ENCODE measurements at places on chromosomes 3 and 15.

DNA sequence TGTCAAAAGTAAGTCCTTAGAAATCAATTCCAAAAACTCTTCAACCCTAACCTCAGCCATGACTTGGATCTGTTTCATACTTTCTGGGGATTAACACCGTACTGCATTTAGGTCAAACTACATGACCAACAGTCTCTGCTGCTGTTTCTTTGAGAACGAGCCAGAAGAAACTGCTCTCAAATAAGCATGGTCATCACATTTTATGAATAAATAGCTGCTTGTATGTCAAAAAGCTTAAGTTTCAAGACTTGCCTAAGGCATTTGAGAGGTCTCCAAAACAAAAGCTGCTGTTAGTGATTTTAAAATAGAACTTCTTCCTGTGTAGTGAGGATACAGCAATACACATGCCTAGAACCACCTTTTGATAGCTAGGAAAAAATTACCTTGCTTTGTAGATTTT is 166.3 kb upstream of the CHRM5 start:
- DNase-seq: no peak

DNA sequence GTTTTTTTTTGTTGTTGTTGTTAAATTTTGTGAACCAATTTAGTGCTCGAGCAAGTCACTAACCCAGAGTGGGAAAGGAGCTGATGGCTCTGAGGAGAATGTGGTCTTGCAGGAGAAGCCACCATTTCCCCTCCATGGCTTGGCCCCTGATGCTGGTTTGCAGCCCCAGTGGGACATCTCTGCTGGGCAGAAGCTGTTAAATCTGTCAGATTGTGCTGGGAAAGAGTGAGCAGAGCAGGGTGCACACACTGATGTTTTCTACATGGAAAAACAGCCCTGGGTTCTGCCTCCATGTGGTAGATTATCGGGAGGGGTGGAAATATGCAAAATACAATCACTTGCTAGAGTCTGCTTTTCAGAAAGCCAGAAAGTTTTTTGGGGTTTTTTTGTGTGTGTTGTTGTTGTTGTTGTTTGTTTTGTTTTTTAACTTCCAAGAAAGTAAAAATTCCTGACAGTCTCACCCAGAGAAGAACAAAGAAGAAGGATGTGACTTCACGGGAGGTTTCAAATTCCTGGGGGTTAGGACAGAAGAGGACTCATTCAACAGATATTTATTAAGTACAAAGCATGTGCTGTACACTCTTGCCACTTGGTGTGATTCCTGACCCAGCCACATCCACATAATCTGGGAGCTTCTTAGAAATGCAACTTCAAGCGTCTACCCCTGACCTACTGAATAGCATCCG is 133.7 kb downstream of the FOXB1 start:
- no peak for DNase-seq

GRCh38 chr15:44282101-44282500 is 6.4 kb upstream of the GOLM2 start:
- no peak for DNase-seq

- DNase-seq: no peak
Measured at GRCh38 chr3:159448902-159449301, 539.7 kb upstream of the IL12A start.

DNA sequence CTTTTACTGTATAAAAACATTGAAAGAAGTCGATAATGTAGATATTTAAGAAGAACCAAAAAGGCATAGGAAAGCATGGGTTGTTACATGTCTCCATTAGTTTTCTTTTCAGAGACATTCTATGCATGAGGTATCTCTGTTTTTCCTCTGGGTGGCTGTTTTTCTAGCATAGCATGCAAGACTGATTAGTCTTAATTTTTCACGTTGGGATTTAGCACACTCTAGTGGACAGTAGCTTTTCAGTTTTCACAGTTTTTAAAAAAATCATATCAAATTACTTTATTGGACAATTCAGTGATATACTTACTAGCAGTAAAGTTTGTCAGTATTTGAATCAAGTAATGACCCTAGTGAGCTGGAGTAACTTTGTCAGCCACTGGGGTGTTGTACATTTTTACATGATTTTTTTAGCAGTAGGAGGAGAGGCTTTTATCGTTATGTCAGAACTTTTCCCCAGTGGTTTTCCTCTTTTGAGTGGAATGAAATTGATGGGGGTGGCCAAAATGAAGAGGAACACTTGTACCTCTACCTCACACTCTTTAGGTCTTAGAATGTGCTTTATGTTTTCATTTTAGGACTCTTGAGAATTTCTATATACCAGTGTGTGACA is 57.2 kb downstream of the SEC22A start:
- no peak for DNase-seq

DNA sequence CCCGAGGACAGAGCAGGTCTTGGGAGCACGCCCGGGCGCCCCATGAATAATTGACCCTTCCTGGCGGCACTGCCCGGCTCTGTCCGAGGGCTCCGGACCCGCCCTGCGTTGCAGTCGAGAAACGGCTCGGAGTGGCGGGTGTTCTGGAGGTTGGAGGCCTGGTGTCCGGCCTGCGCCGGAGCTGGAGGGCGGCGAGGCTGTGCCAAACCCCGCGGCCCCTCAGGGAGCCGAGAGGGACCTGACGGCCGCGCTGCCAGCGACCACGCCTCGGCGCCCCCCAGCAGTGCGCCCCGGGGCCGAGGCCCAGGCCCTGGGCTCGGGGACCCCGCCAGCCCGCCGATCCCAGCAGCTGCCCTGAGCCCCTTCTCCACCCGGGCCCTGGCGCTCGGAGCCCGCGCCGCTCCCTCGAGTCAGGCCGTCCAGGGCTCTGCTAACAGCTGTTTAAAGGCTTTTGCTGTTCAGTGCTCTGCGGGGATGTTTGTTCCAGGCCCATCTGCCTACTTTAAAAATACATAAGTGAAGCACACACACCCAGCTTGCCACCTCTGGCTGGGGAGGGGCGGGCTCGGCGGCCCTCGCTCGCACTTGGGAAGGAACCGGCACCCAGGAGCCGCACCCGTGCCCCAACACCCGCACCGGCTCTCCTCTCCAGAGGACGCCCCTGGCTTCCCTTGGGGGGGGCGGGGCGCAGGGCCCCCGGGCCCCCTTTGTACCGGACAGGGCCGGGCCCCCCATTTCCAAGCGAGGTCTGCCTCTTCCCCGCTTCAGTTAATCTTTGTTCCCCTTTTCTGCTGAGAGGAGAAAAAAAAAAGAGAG is 730 bp upstream of the ZNF710 start:
- no peak for DNase-seq

GRCh38 chr3:24154013-24154695 is 209.1 kb downstream of the NR1D2 start:
- DNase-seq: no peak

- DNase-seq: peak; percentile 50
Measured at GRCh38 chr3:37974121-37975083, 16.2 kb upstream of the VILL start.

DNA sequence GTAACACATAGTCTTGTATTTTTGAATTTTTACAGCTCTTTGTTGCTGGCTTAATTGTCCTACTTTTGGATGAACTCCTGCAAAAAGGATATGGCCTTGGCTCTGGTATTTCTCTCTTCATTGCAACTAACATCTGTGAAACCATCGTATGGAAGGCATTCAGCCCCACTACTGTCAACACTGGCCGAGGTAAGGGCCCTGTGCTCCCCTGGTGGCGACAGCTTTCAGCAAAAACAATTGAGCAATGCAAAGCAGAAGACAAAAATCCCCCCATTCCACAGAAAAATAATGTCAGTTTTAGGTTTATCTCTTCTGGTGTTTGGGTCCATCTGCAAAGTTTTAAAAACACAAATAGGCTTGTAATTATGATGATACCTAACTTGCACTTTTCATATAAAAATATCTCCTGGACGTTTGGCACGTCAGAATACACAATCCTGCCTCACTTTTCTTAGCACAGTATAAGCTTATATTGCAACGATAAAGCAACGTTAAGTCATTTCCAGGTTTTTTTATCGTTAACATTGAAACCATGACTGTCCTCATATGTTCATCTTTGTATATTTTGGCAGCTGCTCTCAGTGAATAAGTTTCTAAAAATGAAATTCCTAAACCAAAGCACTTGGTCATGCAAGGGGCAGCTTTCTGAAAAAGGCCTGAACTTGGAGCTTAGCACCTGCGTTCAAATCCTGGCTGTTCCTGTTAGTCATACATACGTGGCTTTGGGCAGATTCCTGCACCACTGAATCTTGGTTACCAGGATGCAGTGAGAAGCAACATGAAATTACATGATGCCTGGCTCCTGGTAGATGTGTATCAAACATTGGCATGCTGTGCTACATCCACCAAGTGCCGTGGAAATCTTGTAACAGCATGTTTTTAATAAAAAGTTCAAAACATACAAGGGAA is 8.5 kb downstream of the SEC61A1 start:
- DNase-seq: no peak

- DNase-seq: no peak
Measured at GRCh38 chr3:116300226-116300625, 145.1 kb downstream of the LSAMP start.

DNA sequence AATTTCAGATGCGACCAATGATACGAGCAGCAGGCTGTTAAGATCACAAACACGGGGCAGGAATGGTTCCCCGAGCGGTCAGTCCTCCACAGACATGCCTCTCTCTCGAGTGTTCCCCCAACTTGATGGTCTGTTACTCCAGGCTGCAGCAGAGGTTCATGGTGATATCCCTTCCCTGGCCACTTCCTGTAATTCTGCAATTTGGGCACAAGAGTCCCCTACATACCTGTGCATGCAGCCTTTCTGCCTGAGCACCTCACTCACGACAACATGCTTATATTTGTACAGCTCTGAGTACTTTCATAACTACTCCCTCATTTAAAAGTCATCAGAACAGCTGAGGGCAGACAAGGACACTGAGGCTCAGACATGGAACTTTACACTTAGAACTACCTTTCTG is 408.1 kb upstream of the NR2F2 start:
- no peak for DNase-seq

DNA sequence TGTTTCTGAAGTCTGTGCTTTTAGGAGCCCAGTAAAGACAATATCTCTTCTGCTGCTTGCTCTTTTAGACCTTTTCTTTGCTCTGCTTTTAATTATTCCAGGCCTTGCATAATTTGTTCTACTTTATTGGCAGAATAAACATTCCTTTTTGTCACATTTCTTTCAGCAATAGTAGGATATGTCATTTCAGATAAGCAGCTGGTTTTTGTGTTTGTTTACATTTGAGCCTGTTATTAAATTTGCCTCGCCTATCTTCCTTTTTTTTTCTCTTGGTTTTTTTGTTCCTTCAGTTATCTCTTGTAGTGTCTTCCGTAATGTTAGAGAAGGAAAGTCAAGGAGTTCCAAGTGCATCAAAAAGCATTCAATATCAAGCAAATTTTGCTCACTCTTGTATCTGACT is 16.4 kb downstream of the ZNF654 start:
- DNase-seq: no peak

DNA sequence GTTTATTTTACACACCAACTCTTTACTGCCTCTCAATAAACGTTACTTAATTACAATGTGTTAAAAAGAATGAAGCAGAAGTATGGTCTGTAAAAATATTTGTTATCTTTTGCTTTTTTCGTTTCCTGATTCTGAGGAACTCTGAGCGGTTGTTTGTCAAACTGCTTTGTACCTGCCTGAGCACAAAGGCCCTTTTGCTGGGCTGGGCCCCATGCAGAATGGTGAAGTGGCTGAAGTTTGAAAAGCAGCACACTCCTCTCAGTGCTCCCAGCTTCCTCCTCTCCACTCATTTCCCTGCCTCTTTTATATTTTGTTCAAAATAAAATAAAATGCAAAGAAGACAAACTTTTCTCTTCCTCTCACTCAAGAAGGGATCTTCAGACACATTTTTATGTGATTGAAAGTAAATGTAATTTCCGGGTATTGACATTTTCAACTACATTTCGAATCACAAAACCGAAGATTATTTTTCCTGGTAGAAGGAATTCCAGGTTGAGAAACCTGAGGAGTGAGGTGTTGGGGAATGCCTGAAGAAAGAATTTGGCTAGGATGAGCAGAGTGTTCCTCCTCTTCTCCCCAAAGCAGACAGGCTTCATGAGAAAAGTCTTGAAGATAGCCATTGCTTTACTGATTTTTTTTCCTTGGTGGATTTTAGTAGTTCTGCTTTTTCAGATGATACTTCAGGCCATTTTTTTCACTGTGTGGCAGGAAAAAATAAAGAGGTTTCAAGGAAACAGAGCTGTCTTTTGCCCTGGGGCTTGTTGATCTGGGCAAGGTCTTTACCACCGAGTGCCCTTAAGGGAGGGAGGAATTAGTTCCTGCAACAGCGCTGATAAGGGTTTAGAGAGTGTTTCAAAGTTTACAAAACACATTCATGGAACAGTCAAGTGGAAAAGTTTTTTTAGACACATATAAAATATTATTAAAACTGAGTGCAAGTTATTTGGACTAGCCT is 229.8 kb downstream of the NFKBIZ start:
- no peak for DNase-seq

Measured in GM18507 (cell line).